ENCODE measurements at places on chromosomes 11 and 22.

- DNase-seq = no peak
These were observed 69.7 kb downstream of the PARVB start for GRCh38 chr22:44093791-44094190.

GRCh38 chr11:126533560-126533959, 178.1 kb downstream of the ST3GAL4 start:
- DNase-seq = no peak

- no peak for DNase-seq
These were observed 6.3 kb downstream of the SHANK3 start for GRCh38 chr22:50678651-50679521.

GRCh38 chr11:65291613-65292012, 23.1 kb upstream of the CDC42EP2 start:
- no peak for DNase-seq

DNA sequence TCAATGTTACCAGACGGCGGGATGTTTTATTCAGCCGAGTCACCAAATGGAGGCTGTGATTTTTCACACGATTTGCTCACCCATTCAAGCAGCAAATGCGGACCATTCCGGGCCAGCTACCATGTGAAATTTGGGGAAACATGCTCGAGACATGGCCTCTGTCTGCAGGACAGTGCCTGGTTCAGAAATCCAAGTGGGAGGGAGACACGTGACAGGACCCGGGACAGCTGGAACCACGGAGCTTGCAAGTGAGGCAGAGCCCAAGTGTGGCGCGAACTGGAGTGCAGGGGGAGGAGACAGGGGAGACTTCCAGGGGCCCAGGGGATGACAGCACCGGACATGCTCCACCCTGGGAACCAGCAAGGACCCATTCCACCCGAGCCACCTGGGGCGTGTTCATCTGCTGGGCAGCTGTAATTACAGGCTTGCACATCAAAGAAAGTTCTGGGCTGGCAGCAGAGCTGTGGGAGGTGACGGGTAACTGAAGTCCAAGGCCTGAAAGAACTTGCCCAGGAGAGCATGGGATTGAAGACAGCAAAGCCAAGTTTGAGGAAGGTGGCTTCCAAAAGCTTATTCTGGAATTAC, 16.5 kb downstream of the CERK start:
- DNase-seq = no peak

GRCh38 chr11:108931168-108931567, 266.3 kb downstream of the DDX10 start:
- DNase-seq = no peak

Data from stimulated activated CD8-positive, alpha-beta memory T cell treated with anti-CD3 and anti-CD28 coated beads, Interleukin-2, amount 100 ng/mL, for 48 hours (primary cell).